ENCODE measurements at places on chromosomes 4 and X.

DNA sequence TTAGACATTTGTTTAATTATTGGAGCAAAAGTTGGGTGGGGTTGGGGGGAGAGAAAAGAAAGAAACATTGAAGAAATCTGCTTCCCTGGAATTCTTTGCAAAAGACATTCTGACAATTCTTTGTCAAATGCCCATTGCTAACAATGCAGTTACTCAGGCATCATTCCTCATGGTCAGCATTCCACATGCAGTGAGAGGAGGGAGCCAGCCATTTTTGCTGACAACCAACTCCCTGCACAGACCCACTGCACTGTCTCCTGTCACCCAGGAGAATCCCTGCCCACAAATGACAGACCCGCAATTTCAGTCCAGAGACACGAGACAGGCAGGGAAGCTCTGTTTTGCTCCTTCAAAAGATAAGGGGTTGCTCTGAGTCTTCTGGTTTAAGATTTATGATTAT is 985.1 kb upstream of the SLIT2 start:
- DNase-seq: no peak

DNA sequence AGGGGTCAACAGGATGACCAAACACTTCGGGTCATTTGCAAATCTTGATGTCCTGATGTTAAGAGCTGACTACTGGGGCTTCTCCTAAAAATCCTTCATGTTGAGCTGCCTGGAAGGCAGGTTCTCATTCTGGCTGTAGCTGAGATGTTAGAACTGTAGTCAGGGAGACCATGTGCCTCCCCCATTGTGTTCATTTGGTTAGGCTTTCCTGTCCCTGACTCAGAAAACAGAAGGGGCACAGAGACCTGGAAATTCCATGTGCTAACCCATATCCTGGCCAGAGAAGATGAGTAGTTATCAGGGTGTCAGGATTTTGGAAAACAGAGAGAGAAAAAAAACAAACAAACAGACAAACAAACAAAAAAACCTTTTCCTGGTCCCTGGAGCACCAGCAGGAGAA is 177.5 kb downstream of the AR start:
- no peak for DNase-seq

GRCh38 chrX:22974616-22975015 is 25.1 kb upstream of the DDX53 start:
- DNase-seq: no peak

- DNase-seq: no peak
Observed at GRCh38 chr4:100828986-100829685, 311.3 kb upstream of the EMCN start.

DNA sequence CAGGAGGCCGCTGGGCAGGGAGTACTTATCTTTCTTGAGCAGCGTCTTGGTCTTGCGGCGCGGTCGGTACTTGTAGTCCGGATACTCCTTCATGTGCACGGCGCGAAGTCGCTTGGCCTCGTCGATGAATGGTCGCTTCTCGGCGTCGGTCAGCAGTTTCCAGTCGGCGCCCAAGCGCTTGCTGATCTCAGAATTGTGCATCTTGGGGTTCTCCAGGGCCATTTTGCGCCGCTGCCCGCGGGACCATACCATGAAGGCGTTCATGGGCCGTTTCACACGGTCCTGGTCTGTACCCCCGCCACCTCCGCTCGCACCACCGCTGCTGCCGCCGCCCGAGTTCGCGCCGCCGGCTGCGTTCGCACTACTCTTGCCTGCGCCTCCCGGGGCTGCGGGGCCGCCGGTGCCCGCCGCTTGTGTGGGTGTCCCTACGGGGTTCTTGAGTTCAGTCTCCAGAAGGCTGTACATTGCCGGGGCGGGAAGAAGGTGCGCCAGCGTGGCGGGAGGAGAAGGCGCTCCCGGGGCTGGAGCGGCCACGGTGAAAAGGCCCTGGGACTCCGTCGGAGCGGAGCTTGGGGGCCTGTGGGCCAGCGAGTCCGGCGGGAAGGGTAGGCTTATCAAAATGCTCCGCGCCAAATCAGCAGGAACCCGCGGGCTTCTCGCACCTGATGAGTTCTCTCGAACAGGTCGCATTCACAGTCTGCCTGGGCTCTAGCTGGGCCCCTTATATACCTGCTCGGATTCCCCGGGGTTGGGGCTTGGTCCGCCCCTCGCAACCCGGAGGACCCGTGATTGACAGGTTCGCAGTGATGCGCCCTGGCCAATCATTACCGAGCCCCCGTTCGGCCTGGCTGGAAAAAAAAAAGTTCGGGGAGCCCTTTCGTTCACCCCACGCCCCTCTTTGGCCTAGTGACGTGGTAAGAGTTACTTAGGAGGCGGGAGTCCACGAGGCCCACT is at the start of gene SOX3:
TSS of gene SOX3 (minus strand) at position 699 of the 954 bp plus-strand sequence. CDS start at position 690, 9 bp downstream.
- no peak for DNase-seq

- no peak for DNase-seq
Observed at GRCh38 chr4:14620567-14621141, 381.6 kb upstream of the CPEB2 start.

- DNase-seq: no peak
Observed at GRCh38 chr4:121228848-121229247, 64.7 kb upstream of the TNIP3 start.

- no peak for DNase-seq
Observed at GRCh38 chr4:33133723-33134122, 2413.6 kb downstream of the PCDH7 start.

DNA sequence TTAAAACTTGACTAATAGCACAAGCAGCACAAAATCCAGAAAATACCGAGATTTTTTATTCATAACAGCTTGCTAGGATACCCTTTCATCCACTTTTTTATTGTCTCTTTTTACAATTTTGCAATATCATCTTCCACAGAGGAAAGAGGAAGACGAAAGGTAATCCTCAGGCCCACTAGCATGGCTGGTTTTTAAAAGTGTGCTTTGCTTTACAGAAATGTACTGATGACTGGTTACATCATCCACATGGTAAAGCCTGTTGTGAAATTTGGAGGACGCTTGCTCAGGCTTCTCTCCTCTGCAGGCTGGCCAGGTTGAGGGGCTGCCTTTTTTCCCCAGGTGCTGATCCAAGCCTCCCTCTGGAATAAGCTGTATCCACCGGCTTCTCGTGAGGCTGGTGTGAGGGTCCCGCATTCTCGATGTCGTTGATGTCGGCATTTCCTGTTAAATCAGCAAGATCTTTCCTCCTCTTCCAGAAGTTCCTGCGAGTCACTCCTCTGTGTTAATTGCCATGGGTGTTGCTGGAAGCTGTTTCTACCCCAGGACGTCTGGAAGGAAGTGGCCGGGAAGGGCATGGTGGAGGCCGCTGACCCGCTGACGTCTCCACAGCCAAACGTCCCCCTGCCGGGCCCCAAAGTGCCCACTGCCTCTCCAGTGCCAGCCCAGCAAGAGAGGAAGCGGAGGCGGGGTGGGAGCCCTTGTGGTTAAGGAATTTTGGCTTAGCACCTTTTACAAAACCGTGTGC is 5.8 kb upstream of the DGKQ start:
- no peak for DNase-seq

- DNase-seq: no peak
Observed at GRCh38 chr4:36303426-36304137, 22.2 kb downstream of the DTHD1 start.

- DNase-seq: no peak
Observed at GRCh38 chr4:32909736-32910135, 2189.6 kb downstream of the PCDH7 start.

DNA sequence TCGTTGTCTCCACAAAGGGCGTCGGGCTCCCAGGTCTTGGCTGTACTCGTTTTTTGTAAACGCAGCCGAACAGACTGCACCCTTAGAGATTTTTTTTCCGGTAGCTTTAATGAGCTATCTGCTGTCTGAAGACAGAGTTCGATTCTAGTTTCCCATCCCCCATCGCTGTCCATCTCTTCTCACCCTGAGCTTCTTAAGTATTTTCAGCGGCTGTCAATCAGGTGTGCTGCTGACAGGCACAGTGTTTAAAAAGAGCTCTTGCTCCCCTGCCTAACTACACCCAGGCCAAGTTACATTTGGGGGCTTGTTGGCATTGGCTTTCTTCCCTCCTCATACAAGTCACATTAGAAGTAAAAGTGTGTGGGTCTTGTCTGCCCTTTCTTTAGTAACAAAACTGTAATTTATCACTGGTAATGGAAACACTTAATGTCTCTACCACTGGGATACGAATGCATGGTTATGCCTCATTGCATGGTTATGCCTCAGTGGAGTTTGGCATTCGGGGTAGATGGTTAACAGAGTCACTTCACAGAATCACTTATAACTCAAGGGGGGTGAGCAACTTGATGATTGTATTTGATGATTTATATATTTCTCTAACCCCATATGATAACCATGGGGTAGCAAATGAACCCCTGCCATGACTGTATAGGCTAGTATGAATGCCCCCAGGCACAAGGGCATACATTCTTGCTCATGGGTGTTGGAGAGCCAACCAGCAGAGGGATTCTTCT is 1.4 kb upstream of the ARHGAP6 start:
- no peak for DNase-seq

- DNase-seq: no peak
Observed at GRCh38 chr4:106172861-106173260, 143.1 kb downstream of the TBCK start.

DNA sequence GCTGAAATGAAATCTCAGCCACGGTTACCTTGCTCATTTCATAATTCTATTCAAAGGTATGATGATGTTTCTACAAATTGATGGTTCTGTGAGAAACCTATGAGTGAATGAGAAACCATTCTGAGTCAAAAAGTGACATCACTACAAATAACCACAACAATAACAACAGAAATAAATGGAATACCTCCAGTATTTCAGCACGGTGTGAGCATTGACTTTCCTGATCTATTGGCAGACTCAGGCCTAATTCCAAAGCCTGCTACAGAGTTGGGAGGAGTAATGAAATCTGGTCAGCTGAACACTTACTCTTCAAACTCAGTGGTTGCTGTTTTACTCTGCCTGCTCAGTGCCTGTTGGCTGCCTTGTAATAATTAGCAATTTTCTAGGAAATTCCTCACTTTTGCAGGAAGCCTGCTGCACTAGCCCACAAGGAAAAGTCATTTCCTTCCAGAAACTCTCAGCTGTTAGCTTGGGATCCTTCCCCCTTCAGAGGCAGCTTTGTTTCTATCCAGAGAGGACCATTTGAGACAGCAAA is 18.8 kb upstream of the SYNPO2 start:
- no peak for DNase-seq

DNA sequence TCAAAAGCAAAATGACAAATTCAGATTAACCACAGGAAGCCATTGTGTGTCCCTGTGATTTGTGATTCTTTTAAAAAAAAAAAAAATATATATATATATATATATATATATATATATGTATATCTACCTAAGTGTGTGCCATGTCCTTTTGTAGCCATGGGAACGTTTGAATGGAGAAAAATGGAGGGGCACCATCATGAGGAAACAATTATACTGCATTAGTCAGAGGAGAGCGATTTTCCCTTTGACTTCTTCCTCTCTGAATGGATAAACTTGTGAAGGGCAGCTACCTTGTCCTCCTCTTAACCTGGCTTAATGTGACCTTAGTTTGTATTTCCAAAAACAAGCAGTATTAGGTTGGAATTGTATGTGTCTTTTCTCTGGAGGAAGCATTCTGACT is 23.3 kb upstream of the CBLL2 start:
- DNase-seq: no peak

GRCh38 chr4:155891058-155891457 is 12.4 kb upstream of the TDO2 start:
- no peak for DNase-seq

DNA sequence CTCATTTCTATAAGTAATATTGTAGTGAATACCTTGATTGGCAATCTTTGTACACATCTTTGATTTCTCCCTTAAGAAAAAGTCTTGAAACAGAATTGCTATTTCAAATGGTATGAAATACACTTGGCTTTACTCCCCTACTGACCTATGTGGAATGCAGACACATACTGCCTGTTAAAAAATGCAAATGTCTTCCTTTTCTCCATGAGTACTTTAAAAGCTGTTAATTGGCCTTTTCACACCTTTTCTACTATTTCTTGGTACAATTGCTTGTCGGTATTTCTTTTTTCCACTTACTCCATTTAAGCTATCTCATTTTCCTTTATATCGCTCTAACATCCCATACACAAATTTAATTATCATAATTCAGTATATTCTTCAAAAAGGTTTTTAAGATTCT is 87.2 kb downstream of the FRYL start:
- no peak for DNase-seq

DNA sequence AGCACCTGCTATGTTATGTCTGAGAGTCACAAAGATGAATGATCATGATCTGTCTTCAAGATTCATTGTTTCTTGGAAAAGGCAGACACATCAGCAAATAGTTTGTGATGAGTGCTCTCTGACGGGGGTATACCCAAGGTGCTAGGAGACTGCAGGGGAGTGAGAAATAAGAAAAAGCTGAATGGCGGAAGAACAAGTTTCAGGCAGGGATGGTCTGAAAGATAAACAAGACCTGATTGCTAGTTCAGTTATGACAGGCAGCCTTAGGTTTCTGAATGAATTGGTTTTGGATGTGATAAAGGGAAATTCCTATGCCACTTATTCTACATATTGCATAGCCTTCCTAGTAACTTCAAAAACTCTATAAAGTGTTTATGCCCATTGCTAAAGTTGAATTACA is 327.0 kb upstream of the DKK2 start:
- DNase-seq: no peak

GRCh38 chr4:99275050-99275449 is 15.7 kb downstream of the ADH1A start:
- no peak for DNase-seq

DNA sequence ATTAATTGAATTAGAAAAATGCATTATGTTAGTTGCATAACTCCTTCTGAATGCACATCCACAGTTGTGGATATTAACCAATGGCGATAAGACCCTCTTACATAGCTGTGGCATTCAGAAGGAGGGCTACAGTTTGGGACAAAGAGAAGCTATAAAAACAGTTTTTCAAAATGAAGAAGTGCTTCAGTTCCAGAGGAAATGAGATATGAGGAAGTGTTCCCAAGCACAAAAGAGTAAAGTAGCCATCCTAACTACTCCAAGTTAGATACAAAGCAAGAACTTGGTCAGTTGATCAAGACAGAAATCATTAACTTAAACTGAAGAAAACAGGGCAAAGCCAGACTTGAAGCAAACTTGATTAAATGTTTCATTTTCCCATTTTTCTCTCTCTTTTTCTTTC is 17.2 kb upstream of the ADGRL3 start:
- no peak for DNase-seq

GRCh38 chr4:183413234-183414200 is 30.9 kb upstream of the CDKN2AIP start:
- no peak for DNase-seq

- no peak for DNase-seq
Observed at GRCh38 chrX:77917294-77917933, 6.9 kb downstream of the ATP7A start.

DNA sequence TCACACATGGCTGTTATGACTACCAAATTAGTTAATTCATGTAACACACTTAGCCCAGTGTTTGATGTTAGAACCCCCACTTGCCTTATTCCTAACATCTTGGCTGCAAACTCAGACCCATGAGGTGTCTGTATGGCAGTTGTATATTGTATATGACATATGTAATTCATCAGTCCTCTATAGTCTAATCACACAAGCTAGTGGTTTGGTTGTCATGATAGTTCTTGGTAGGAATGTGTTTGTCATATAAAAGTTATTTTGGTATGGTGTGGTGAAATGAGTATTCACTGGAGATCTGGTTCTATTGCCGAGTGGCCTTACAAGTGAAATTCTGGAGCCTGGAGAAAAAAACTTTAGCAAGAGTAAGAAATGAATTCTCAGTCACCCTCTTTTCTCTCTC is 149.2 kb downstream of the AWAT2 start:
- no peak for DNase-seq
